ENCODE measurements at places on chromosomes 16 and 17.

DNA sequence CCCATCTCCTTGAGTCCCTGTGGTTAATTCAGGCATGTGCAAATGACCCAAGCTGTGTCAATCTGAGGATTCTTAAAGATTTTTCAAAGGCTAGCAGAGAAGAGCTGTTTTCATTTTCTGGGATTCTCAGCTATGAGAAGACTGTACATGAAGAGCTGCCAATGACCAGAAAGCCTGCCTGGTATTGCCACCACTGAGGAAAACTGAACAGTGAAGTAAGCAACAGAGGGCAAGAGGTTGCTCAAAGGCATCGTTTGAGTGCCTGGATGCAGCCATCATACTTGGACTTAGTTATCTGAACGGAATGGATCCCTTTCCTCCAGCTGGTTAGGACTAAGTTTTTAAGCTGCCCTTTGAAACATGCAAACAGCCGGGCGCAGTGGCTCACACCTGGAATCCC lies 38.4 kb downstream of the FAM20A start:
- no peak for DNase-seq

DNA sequence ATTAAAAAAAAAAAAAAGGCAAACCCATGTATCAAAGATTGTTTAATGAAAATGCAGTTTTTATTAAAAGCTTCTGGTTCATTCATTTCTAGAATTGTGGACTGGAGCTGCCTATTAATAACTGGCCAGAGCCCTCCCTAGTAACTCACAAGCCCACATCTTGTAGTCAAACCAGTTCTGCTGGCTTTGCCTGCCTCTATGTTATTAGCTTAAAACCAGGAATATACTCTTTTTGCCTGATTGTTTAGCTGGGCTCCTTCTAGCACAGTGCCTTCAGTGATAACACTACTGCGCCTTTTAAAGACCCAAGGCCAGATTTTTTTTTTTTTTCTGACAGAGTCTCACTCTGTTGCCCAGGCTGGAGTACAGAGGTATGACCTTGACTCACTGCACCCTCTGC lies 26.0 kb downstream of the TAC4 start:
- no peak for DNase-seq

DNA sequence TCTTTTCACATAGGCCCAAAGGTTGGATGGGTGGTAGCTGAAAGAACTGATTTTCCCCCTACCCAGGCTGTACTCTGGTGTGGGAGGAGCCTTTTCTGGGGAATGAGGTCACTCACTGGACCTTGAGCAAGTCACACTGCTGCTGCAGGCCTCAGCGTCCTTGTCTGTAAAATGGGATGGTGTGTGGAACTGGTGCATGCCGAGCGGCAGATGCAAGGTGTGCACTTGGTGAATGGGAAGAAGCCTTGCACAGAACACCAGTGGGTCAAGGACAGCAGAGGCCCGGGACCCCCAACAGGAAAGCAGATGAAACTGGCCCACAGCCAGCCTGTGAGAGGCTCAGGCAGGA lies 38.1 kb downstream of the ARHGAP27 start:
- no peak for DNase-seq

DNA sequence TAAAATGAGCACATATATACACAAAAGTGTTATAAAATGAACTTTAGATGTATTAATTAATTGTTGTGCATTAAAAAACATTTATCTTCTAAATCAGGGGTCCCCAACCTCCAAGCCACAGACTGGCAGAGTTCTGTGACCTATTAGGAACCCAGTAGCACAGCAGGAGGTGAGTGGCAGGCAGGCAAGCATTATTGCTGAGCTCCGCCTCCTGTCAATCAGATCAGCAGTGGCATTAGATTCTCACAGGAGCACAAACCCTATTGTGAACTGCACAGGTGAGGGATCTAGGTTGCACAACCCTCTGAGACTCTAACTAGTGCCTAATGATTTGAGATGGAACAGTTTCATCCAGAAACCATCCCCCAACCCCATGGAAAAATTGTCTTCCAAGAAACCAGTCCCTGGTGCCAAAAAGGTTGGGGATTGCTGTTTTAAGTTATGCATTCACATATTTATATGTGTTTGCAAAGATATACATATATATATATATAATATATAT lies 583.7 kb downstream of the KCNJ2 start:
- no peak for DNase-seq

DNA sequence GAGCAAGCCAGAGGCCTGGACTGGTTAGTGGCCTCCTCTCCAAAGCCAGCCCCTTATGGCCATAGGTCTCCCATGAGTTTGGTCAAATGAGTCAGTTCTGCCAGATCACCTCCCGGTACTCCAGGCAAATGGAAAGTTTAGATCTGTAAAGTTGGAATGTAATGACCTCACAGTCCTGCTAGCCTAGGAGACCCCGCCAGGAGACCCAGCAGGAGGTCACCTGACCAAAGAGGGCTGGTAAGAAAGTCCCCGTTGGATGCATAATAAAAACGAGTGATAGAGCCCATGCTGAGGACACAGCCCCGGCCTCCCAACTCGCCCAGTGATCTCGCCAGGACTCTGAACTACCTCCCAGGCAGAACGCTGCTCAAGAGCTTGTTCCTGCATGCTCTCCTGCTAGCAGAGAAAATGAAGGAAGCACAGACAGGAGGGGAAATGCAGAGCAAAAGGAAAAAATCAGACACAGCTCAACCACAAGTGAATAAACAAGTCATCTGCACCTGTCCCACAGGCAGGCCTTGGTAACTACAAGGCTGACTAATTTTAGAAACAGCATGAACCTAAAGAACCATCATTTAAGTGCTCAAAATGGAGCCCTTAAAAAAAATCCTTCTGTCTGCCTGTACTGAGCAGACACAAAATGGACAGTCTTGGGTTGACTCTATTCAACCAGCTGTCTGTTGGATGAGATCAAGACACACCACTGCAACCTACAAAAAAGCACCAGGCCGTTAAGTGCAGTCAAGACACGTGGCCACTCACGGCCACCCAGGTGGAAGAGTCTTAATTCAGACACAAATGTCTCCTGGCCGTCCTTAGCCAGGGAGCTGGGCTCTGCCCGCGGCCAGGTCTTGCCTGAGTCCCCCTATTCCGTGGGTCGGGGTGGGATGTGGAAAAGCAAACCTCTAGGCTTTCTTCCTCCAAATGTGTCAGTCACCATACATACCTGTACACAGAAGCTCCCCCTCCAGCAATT lies 9.2 kb downstream of the CDIP1 start:
- DNase-seq: no peak

- DNase-seq: no peak
These were observed 26.3 kb upstream of the APOH start for GRCh38 chr17:66255527-66255971.

DNA sequence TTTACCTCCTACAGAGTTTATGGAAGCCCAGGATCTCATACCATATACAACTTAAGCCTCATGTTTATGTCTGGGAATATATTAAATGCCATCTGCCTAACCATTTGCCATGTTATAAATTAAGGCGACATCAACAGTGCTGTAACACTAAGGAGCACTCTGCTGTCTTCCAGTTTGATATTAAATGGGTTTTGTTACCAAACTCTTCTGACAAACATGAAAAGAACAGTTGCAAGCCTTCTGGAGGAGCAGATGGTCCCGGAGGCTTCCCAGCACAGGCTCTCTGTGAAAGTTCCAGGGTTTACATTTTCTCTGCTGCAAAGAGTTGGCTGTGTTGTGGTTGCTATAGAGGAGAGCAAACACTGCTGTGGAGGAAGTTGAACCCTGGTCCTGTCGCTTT lies 545.3 kb upstream of the SALL1 start:
- no peak for DNase-seq

DNA sequence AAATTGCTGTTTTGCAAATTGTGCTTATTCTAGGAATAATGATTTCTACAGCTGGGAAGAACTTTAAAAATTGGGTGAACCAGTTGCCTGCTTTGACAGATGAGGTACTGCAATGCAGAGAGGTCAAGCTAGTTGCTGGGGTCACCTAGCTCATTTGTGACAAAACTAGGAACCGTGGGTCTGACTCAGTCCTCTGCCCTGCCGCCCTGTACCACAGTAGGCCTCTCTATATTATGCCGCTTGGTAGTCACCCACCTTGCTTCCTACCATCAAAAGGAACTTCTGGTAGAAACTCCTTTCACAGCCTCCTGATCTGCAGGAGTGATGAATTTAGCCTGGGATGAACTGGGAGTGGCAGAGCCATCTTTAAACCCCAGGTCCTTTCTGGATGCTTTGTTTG lies 105.7 kb downstream of the PITPNC1 start:
- no peak for DNase-seq

Data from HAP-1 (cell line).